Stimulated activated CD8-positive, alpha-beta memory T cell treated with anti-CD3 and anti-CD28 coated beads, Interleukin-15, amount 100 ng/mL, for 4 hours (primary cell): ENCODE measurements at places on chromosomes 6 and 20.
A peak's percentile ranks its signal among the peaks of the same experiment; 100 is the strongest.

- DNase-seq, result no peak
Measured at GRCh38 chr20:37278966-37279590, 10.4 kb upstream of the MANBAL start.

DNA sequence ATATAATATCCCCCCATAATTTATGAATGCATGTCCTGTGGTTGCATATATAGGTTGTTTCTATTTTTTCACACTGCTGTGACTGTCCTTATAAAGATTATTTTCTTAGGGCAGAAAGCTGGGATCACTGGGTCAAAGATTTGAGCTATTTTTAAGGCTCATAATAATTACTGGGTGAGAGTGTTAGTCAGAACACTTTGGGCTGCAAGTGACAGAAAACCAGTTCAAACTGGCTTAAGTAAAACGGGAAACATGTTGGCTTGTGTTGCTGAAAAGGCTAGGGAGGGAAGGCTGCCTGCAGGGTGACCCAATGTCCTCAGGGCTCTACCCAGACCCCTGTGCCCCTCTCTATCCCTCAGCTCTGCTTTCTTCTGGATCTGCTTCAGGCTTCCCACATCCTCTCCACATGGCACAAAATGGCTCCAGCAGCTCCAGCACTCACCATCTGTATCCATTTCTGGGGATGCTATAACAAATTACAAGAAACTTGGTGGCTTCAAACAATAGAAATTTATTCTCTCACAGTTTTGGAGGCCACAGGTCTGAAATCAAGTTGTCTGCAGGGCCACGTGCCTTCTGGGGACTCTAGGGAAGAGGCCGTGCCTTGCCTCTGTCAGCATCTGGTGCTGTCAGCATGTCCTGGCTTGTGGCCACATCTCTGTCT is 33.1 kb upstream of the MLN start:
- no peak for DNase-seq

DNA sequence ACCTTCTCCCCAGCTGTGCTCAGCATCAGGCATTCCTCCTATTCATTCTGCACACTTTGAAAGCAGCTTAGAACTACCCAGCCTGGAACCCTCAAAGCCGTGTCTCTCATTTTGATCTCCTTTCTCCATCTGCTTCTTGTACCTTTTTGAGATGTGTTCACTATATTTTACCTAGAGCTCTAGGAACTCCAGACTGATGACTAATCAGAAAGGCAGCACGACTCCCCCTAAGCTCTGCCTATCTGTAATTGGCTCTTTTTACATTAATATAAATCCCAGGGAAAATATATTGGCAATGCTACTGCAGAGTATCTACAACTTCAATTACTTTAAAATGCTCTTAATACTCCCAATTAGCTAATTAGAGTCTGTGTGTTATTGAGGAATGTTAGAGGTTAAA is 671.5 kb downstream of the CBLN4 start:
- DNase-seq, result no peak

DNA sequence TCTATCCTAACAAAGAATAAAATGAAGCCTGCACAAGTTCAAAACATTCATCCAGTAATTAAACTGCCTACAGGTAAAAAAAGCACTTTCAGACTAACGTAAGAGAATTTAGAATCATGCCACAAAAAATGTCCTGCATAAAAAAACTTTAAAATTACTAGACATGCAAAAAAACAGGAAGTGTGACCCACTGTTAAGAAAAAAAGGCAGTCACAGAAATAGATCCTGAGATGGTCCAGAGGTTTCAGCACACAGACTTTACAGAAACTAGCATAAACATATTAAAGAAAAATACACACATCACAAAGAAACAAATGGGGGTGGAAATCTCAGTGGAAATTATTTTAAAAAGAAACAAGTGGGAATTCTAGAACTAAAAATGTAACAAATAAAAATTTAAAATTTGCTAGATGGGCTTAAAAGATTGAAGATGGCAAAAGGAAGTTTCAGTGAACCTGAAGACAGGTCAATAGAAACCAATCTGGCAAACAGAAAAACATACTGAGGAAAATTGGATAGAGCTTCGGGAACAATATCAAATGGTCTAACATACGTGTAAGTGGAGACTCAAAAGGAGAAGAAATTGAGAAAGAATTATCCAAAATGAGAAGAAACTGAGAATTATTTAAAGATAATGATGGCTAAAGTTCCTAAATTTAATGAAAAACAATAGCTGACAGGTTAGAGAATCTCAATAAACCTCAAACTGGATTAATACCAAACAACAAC is 3.4 kb upstream of the ZNF133 start:
- no peak for DNase-seq

DNA sequence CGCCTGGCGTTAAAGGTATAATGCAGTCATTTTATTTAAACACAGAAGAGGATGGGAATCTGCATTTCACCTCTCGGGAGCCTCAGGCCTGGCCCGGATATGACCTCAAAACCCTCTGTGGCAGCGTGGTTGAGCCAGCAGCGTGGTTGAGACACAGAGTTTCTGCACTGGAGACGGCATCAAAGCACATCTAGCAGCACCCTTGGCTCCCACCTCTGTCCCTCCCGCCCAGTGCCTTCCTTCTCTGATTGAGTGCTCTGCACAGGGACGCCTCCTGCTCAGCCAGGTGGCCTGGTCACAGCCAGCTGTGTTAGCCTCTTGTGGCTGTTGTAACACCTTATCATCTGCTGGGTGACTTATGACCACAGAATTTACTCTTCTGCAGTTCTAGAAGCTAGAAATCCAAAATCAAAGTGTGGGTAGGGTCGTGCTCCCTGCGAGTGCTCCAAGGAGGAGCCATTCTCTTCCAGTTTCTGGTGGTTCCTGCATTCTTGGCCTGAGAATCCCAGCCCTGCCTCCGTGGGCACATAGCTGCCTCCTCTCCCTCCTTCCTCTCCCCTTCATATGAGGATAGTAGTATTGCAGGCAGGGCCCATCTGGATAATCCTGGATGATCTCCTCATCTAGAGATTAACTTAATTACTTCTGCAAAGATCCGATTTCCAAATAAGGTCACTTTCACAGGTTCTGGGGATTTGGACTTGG is 156.7 kb downstream of the SYCP2 start:
- no peak for DNase-seq

- DNase-seq, result no peak
Measured at GRCh38 chr6:31597006-31597405, 4.2 kb upstream of the NCR3 start.

GRCh38 chr6:122648726-122649125 is 38.5 kb downstream of the PKIB start:
- DNase-seq, result no peak

DNA sequence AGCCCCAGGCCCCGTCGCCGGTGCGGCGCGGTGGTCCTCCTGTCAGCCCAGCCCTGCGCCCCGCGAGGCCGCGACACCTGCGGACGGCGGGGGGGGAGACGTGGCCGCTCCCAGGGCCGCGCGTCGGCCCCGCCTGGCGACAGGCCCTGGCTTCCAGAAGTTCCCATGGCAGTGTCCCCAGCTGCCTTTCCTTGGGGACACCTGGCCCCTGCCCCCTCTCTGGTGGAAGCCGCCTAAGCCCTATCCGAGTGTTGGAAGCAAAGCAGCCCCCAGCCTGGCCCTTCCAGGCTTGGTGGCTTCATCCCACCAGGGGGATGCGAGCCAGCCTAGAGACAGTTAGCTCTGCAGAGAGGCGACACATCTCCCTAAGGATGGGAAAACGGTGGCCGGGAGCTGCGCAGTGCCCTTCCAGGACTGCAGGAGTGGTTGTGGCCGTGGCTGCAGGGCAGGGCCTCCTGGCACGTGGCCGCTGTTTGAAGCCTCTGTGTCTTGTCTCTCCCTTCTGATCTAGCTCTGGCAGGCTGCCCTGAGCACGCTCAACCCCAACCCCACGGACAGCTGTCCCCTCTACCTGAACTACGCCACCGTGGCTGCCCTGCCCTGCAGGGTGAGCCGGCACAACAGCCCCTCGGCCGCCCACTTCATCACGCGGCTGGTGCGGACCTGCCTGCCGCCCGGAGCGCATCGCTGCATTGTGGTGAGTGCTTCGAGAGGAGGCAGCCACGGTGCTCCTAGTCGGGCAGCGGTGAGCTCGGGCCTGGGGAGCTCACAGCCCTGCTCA is 816 bp downstream of the NPEPL1 start:
- no peak for DNase-seq

GRCh38 chr20:38218566-38218885 is 42.0 kb downstream of the KIAA1755 start:
- no peak for DNase-seq

- DNase-seq, result no peak
Measured at GRCh38 chr20:33255005-33255404, 19.2 kb downstream of the BPIFA1 start.

DNA sequence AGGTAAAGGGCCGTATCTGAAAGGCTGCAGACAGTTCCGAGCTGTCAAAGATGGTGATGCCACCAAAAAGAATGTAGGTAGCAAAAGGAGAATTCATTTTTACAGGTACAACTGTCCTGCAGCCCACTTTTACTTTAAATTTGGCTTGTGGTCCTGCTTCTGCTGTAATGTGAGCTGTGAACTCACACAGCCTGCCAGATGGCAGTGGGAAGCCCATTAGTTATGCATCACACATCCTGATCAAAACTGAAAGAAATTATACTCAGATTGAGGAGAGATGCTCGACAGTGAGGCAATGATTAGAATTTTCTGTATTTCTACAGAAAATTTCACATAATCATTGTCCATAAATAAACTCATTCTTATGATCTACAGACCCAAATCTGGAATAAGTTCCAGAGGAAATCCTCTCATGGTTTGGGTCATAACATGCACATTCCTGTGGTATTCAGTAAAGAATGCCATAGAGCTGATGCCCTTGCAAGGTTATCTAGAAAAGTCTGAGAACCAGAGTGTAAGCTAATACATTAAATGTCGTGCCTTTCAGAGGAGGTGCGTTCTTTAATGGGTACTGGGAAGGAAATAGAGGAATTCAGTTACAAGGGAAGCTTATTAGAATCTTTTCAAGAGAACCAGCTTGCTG is 23.9 kb upstream of the E2F3 start:
- DNase-seq, result no peak

DNA sequence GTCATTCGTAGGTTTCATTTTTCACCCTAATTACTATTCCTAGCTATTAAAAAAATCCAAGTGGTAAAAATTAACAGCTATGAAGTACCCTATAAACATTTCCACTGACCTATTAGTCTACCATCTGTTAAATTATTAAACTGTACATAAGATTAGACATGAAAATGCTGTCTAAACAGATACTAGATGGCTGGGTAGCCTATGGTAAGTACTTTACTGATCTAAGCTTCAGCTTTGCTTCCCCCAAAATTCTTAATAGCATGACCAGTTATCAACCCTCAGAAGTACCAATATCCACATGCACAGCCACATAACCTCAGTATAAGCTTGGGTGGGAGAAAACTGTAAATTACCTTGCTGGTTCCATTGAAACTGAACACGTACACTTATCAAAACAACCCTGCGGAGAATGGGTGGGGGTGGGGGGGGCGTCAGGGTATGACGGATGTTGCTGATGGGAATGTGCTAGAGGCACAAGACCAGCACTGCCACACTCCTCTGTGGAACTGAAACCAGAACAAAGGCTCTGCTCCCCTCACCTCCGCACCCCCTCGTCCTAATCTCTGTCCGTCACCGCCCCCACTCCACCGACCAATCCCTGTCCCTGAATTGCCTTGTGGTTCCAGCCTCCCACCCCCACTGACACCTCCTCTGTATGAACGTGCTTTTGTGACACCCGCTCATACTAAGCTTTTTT is 45.3 kb downstream of the B4GALT5 start:
- DNase-seq, result peak; percentile 59

DNA sequence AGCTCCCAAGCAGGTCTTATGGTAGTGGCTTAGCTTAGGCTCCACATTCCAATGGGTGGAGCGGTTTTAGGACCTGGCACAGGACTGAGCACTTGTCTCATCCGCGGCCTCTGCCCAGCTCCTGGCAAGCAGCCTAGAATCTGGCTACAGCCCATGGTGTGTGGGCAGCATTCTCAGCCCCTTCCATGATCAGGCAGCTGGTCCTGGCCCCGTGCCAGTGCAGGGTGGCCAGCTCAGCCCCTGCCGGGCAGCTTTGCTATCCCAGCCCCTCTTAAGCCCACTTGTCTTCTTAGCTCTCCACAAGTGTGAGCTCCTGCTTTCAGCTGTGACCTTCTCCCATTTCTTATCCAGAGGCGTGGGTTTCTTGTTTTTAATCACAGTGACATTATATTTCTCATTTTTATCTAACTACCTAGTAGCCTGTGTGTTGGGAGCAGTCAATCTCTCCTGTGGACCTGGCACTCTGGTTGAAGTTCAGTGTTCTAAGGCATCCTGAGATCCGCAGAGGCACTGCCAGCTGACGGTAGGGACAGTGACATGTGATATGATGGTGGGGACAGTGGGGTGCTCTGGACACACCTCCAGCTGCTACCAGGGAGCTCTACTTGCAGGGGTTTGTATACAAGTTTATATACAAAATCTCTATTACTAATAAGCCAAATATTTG is 119.9 kb upstream of the PRND start:
- no peak for DNase-seq

- DNase-seq, result no peak
Measured at GRCh38 chr20:62584671-62585460, 57.4 kb upstream of the SLCO4A1 start.
